Mesothelial cell of epicardium (in vitro differentiated cells): ENCODE measurements at places on chromosomes 12 and 14.

- no peak for DNase-seq
Observed at GRCh38 chr12:77788231-77789168, 42.2 kb upstream of the NAV3 start.

DNA sequence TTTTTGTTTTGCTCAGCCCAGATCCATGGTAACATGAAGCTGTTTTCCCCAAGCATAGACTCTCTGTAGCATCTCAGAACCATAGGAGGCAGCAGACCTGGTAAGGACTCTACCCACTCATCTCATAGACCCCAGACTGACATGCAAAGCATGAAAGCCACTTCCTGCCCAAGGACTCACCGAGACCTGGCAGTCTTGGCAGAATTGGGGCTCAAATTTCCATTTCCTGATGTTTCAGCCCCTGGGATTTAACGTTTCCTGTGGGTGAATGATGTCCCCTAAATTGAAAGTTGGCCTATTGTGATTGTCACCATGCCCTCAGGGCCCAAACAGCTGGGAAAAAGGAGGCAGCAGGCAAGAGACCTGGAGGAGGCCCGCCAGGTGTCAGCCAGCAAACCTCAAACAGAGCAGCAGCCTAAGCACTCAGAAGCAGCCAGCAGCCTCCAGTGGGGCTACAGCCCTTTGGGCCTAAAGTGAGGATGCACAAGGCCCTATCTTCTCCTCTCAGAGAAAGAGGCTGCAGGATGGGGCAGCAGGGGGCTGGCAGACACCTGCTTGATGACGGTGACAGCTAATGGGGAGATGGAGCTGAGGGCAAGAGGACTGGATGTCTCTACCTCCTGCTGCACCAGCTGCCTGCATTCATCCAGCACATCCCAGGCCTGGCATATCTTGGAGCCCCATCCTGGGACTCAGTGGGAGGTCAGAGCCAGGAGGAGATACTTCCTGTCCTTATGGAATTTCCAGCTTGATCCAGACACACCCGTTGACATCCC lies 8.5 kb downstream of the KRT85 start:
- no peak for DNase-seq

GRCh38 chr12:52903855-52904508 lies 894 bp downstream of the KRT8 start:
- no peak for DNase-seq

GRCh38 chr12:120901818-120902217 lies 2.3 kb downstream of the SPPL3 start:
- DNase-seq: no peak

DNA sequence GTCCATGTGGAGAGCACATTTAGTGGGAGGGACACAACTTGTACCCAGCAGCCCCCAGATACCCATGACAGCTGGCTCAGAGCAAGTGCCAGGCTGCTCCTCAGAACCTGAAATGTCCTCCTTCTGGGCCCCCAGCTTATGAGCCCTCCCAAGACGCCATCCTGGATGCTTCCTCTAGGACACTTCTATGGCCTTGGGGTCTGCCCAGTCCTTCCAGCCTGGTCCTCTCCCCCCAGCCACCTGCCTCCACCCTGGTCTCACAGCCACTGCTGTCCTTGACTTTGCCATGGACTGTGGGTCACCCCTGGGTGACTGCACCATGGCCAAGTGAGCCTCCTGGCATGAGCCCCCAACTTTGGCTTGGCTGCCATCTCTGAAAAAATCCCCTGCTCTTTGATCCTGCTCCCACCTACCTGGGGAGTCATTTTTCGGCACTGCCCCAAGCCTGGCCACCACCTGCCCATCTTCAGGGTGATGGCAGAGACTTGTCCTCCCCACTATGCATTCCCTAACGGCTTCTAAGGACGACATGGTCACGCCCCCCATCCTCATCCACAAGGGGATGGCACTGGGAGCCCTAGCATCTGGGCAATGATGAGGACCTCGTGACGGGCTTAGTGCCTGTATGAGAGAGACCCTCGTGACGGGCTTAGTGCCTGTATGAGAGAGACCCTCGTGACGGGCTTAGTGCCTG lies 323.7 kb downstream of the TMEM121 start:
- DNase-seq: no peak
